ENCODE measurements at places on chromosomes 12 and 14. TPM values are rescaled to one million over a fixed set of nuclear protein-coding genes. Genes with fewer than 3 reads are reported as not detected.

CD163L1 gene
- 0.08 TPM for total RNA-seq

IKZF4 gene
- total RNA-seq = 9.4 TPM

POTEM gene
- total RNA-seq = not detected

SERPINA5 gene
- not detected for total RNA-seq

ALX1 gene
- not detected for total RNA-seq

JPH4 gene
- total RNA-seq = not detected

PROX2 gene
- not detected for total RNA-seq

PLEKHH1 gene
- total RNA-seq = 0.12 TPM

G2E3 gene
- total RNA-seq = 27.7 TPM

PCED1B gene
- 54.2 TPM for total RNA-seq

NKX2-1 gene
- total RNA-seq = not detected

KLHL33 gene
- total RNA-seq = 0.47 TPM

CINP gene
- total RNA-seq = 17.1 TPM

- H3K27me3 ChIP-seq = no peaks in the 10 kb centered on the region
- no peak overlapping the region for H3K27ac ChIP-seq
- no peaks in the 10 kb centered on the region for H3K4me1 ChIP-seq
- H3K36me3 ChIP-seq = no peaks in the 10 kb centered on the region
Measured at GRCh38 chr12:71218616-71219015, 60.8 kb upstream of the TSPAN8 start.

DNA sequence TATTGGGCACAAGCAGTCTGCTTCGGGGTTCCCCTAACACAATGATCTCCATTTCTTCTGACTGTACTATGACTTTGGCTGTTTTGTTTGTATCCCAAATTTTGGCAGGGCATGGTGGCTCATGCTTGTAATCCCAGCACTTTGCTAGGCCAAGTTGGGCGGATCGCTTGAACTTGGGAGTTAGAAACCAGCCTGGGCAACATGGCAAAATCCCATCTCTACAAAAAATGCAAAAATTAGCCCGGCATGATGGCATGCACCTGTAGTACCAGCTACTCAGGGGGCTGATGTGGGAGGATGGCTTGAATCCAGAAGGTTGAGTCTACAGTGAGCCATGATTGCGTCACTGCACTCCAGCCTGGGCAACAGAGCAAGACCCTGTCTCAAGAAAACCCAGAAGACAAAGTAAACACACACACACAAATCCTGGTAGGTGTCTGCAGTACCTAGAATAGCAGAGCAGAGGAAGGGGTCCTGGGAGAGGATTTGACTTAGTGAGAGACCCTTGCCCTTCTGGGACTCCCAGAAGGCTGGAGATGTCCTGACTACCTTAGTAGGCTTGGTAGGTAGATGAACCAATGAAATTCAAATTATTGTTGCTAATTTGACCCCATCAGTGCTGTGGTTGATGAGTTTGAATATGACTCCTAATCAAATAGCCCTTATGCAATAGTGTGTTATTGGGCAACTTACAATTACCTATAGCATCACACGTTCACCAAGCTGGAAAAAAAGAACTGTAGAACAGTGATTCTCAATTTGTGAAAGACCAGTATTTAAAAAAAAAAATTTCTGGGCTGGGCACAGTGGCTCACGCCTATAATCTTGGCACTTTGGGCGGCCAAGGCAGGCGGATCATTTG, 6.8 kb upstream of the AEBP2 start:
- no peaks in the 10 kb centered on the region for H3K27me3 ChIP-seq
- peaks cover 23% of the 10 kb centered on the region for H3K4me1 ChIP-seq
- no peak for DNase-seq
- H3K4me3 ChIP-seq = no peak overlapping the region
- H3K36me3 ChIP-seq = no peaks in the 10 kb centered on the region
- H3K27ac ChIP-seq = peak overlapping the region; percentile 96

DNA sequence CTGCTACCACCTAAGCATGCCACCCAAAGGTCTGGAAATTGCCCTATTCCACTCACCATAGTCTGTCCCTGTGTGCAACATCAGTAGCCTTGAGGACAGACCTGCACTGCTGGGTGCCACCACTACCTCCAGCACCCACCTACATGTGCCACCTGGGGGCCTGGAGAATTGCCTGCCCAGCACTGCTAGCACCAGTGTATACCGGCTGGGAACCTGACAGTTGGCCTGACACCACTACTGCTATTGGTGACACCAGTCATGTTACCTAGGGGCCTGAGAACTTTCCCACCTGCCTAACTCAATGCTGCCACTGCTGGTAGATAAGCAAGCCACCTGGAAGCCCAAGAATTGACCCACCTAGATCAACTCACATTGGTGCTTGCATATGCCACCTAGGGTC, 60.8 kb downstream of the CD163L1 start:
- no peak for DNase-seq
- H3K36me3 ChIP-seq = peaks cover 2% of the 10 kb centered on the region
- H3K27me3 ChIP-seq = peaks cover 18% of the 10 kb centered on the region

GRCh38 chr12:89797436-89797835, 88.8 kb upstream of the ATP2B1 start:
- peaks cover 3% of the 10 kb centered on the region for H3K4me1 ChIP-seq
- no peaks in the 10 kb centered on the region for H3K36me3 ChIP-seq
- DNase-seq = no peak
- no peak overlapping the region for H3K4me3 ChIP-seq
- H3K27me3 ChIP-seq = no peaks in the 10 kb centered on the region

- DNase-seq = no peak
- H3K27me3 ChIP-seq = no peaks in the 10 kb centered on the region
- no peak overlapping the region for H3K4me3 ChIP-seq
- peaks cover 15% of the 10 kb centered on the region for H3K36me3 ChIP-seq
Measured at GRCh38 chr14:75132382-75133086, 5.7 kb upstream of the NEK9 start.

DNA sequence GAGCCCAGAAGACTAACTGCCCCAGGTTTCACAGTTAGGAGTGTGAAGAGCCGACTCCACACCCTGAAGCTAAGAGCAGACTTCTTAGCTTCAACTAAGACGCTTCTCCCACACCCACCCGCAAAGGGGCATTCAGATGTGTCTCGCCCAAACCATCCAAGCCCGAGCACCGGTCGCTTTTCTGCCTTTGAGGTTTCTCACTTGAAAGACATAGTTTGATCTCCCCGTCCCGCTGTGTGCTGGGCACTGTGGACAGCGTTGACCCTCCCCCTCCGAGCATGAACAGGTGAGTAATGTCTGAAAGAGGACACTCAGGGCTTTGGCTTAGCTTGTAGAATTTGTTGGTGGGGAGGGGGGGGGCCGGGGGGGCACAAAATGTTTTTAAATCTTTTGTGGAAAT, 123.8 kb downstream of the TMEM132D start:
- H3K4me3 ChIP-seq = no peak overlapping the region
- no peaks in the 10 kb centered on the region for H3K36me3 ChIP-seq
- no peak for DNase-seq
- H3K27ac ChIP-seq = no peak overlapping the region
- H3K27me3 ChIP-seq = no peaks in the 10 kb centered on the region

GRCh38 chr12:93090731-93091172, 161.7 kb upstream of the EEA1 start:
- no peak overlapping the region for H3K27ac ChIP-seq
- peaks cover 5% of the 10 kb centered on the region for H3K4me1 ChIP-seq
- peaks cover 3% of the 10 kb centered on the region for H3K36me3 ChIP-seq
- no peaks in the 10 kb centered on the region for H3K27me3 ChIP-seq
- DNase-seq = no peak
- H3K4me3 ChIP-seq = no peak overlapping the region

- H3K27me3 ChIP-seq = no peaks in the 10 kb centered on the region
- peaks cover 2% of the 10 kb centered on the region for H3K4me1 ChIP-seq
- no peak for DNase-seq
- H3K27ac ChIP-seq = no peak overlapping the region
- no peak overlapping the region for H3K4me3 ChIP-seq
Measured at GRCh38 chr12:92446083-92446460, 256.7 kb upstream of the PLEKHG7 start.

- H3K27ac ChIP-seq = no peak overlapping the region
- H3K36me3 ChIP-seq = no peaks in the 10 kb centered on the region
- no peak overlapping the region for H3K4me3 ChIP-seq
- no peak for DNase-seq
- H3K4me1 ChIP-seq = no peaks in the 10 kb centered on the region
Measured at GRCh38 chr14:47778631-47779030, 103.2 kb upstream of the MDGA2 start.

- peaks cover under 1% of the 10 kb centered on the region for H3K4me1 ChIP-seq
- no peak overlapping the region for H3K27ac ChIP-seq
- peak; percentile 77 for DNase-seq
- H3K4me3 ChIP-seq = no peak overlapping the region
- H3K36me3 ChIP-seq = no peaks in the 10 kb centered on the region
- H3K27me3 ChIP-seq = peaks cover 5% of the 10 kb centered on the region
Measured at GRCh38 chr14:74860899-74861733, 14.8 kb downstream of the PROX2 start.

- no peak for DNase-seq
- H3K27ac ChIP-seq = no peak overlapping the region
- no peak overlapping the region for H3K4me3 ChIP-seq
- peaks cover 30% of the 10 kb centered on the region for H3K4me1 ChIP-seq
- no peaks in the 10 kb centered on the region for H3K27me3 ChIP-seq
Measured at GRCh38 chr14:23563473-23564180, 4.0 kb downstream of the AP1G2 start.

DNA sequence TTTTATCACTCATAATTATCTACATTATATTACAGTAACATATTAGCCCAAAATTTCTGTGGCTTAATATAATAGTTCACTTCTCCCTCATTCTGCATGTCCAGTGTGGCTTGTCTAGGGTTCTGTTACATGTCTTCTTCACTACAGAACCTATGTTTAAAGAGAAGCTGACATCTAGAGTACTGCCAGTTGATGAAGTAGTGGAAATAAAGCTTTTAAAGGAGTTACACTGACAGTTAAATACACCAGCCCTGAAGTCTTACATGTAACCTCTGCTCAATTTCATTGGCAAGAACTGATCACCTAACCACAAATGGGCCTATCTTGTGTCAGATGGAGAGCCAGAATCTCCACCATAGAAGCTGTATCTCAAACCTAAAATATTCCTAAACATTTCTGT, 32.9 kb downstream of the RPS6KA5 start:
- H3K4me1 ChIP-seq = peaks cover 50% of the 10 kb centered on the region
- H3K36me3 ChIP-seq = peaks cover 8% of the 10 kb centered on the region
- H3K27ac ChIP-seq = no peak overlapping the region

DNA sequence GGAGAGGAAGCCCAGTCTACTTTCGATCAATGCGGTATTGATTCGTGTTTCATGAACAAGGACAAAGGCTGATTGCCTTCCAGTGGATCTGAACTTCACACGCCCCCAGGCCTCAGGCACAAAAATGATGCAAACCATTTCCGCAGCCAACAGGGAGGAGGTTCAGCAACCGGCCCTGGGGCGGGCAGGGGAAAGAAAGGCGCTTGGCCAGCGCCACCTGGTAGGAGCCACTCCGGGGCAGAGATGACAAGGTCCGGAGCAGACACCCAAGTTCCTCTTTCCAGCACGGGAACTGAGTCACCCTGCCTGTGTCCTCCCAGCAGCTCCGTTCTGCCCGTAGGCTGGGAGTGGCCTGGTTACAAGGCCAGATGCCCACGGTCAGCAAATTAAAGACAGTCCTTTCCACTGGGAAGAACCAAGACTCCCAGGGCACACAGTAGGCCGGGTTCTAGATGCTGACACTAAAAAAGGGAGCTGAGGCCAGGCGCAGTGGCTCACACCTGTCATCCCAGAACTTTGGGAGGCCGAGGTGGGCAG, 136.3 kb downstream of the SCARB1 start:
- H3K27ac ChIP-seq = no peak overlapping the region
- H3K4me3 ChIP-seq = no peak overlapping the region
- no peak for DNase-seq
- no peaks in the 10 kb centered on the region for H3K4me1 ChIP-seq
- peaks cover 6% of the 10 kb centered on the region for H3K27me3 ChIP-seq

- DNase-seq = no peak
- H3K27me3 ChIP-seq = peaks cover 13% of the 10 kb centered on the region
- no peaks in the 10 kb centered on the region for H3K36me3 ChIP-seq
- peaks cover 3% of the 10 kb centered on the region for H3K4me1 ChIP-seq
- no peak overlapping the region for H3K27ac ChIP-seq
- H3K4me3 ChIP-seq = no peak overlapping the region
Measured at GRCh38 chr14:60349663-60350365, 100.8 kb downstream of the PPM1A start.

DNA sequence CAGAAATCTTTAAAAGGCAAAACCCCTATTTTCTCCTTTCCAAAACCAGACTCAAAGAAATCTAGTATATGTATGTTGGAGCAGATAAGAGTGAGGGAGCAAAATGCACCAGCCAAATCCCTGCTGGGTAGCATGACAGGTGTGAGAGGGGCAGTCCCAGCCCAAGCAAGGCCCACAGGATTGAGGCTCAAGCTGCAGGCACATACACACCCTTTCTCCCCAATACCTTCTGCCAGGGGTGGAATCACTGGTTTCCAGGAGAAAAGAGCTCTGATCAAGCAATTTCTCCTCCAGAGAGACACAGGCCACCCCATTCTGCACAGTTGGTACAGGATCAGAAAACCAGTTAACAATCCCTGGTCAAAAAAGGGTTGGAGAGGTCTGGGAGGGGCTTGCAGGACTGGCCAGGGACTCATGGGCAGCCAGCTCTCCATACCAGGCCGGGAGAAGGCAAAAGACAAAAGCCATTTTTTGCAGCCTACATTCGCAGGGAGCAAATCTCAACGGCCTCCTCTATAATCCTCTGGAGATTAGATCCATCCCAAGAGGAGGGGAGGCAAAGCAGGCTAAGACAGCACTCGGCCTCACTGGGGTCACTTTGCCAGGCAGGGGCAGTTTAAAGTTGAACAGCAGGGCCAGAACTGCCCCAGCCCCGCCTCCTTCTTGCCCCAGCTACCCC, 2.1 kb downstream of the KMT2D start:
- H3K27ac ChIP-seq = peak overlapping the region; percentile 96
- H3K4me1 ChIP-seq = peaks cover 54% of the 10 kb centered on the region
- H3K27me3 ChIP-seq = no peaks in the 10 kb centered on the region
- DNase-seq = no peak

GRCh38 chr12:131028587-131029338, 75.1 kb downstream of the ADGRD1 start:
- H3K4me1 ChIP-seq = peaks cover 2% of the 10 kb centered on the region
- H3K36me3 ChIP-seq = no peaks in the 10 kb centered on the region
- H3K4me3 ChIP-seq = no peak overlapping the region
- H3K27me3 ChIP-seq = peaks cover 30% of the 10 kb centered on the region

DNA sequence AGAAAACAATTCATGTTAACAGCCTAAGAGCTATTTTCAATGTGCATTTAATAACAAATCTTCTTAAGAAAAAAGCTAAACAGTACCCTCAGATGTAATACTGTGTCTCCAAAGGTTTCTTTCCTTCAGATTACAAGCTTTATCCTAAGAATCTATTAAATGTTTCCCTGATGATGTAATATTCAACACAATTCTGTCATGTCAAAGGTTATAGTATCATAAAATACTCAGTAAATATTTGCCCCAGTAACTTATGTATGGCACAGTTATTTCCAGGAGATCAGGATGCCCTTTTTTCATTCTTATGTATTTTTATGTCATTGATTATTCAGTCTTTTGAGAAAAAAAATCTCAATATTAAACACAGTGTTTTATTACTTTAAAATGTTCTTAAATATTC, 128.4 kb downstream of the KIF21A start:
- peaks cover 6% of the 10 kb centered on the region for H3K36me3 ChIP-seq
- H3K4me3 ChIP-seq = no peak overlapping the region
- H3K27ac ChIP-seq = no peak overlapping the region
- no peaks in the 10 kb centered on the region for H3K27me3 ChIP-seq
- no peak for DNase-seq
